Colonic mucosa (tissue), 4 donors: ENCODE measurements at places on chromosomes 5 and 9.

- no peak overlapping the region for H3K27ac ChIP-seq
- H3K36me3 ChIP-seq = peaks cover 8% of the 10 kb centered on the region
- no peak overlapping the region for H3K4me3 ChIP-seq
These were observed 18.3 kb downstream of the BRD3OS start for GRCh38 chr9:134043531-134043988.

GRCh38 chr9:136564379-136564988 is 18.6 kb upstream of the NOTCH1 start:
- H3K27me3 ChIP-seq = no peaks in the 10 kb centered on the region
- H3K4me1 ChIP-seq = no peaks in the 10 kb centered on the region
- DNase-seq = peak; percentile 52

GRCh38 chr5:181261320-181262049 is 542 bp upstream of the TRIM52 start:
- DNase-seq = peak; percentile 84
- no peaks in the 10 kb centered on the region for H3K36me3 ChIP-seq
- H3K4me3 ChIP-seq = peak overlapping the region; percentile 95
- peak overlapping the region; percentile 100 for H3K27ac ChIP-seq

DNA sequence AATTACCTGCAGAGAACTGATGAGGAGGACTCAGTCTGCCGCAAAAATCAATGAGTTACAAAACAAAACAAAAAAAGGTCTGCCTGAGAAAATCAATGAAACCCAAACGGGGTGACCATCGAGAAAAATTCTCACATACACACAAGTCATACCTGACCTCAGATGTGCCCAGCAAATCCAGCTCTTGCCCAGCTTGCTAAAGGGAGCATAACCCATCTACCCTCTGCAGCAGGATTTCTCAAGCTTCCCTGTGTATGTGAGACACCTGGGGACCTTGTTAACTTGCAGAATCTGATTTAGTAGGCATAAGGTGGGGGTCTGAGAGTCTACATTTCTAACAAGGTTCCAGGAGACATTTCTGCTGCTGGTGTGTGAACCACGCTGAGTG is 126.3 kb downstream of the TLE1 start:
- no peaks in the 10 kb centered on the region for H3K36me3 ChIP-seq
- no peak overlapping the region for H3K4me3 ChIP-seq
- no peak for DNase-seq
- H3K4me1 ChIP-seq = no peaks in the 10 kb centered on the region
- no peak overlapping the region for H3K27ac ChIP-seq

DNA sequence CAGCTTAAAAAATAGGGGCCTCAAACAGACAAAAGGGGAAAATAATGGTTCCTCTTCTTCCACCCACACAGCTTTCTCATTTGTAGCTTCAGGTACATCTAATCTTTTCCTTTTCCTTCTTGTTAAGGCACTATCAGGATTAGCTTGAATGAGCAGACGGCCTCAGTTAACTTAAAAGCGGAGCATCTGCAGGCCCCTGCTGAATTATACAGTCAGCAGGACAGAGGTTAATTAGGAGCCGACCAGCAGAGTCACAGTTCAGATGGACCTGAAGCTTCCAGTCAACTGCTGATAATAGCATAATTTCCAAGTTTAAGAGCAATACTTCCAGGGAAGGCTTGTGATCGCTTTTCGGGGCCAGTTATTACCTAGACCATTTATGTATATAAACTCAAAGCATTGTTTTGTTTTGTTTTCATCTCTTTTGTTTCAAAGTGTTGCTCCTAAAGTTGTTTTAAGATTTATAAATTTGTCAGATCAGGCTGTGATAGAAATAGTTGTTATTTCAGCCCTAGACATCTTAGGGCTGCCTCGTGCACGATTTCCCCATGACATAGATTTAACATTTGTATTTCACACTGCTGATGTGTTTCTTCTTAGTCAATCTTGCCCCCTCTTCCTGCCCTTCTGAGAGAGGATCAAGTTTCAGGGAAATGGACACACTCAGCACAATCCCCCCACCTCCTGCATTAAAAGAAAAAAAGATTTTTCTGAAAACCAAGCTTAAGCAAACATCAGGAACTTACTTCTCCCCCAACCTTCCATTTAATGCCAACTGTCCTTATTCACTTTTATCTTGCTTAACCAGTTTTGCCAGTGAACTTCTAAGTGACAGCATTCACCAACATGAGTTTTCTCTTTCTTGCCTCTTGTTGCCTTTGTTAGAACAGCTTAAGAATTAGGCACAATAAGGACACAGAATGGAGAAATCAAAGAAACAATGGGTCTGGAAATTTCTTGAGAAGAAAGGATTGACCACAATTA is 449.8 kb downstream of the ARHGEF28 start:
- no peak for DNase-seq
- H3K4me3 ChIP-seq = no peak overlapping the region
- H3K4me1 ChIP-seq = no peaks in the 10 kb centered on the region
- no peaks in the 10 kb centered on the region for H3K36me3 ChIP-seq
- H3K27me3 ChIP-seq = no peaks in the 10 kb centered on the region

GRCh38 chr5:3584724-3585531 is 10.7 kb upstream of the IRX1 start:
- no peak overlapping the region for H3K27ac ChIP-seq
- no peaks in the 10 kb centered on the region for H3K27me3 ChIP-seq
- H3K4me3 ChIP-seq = no peak overlapping the region
- H3K36me3 ChIP-seq = no peaks in the 10 kb centered on the region
- H3K4me1 ChIP-seq = no peaks in the 10 kb centered on the region
- DNase-seq = no peak

DNA sequence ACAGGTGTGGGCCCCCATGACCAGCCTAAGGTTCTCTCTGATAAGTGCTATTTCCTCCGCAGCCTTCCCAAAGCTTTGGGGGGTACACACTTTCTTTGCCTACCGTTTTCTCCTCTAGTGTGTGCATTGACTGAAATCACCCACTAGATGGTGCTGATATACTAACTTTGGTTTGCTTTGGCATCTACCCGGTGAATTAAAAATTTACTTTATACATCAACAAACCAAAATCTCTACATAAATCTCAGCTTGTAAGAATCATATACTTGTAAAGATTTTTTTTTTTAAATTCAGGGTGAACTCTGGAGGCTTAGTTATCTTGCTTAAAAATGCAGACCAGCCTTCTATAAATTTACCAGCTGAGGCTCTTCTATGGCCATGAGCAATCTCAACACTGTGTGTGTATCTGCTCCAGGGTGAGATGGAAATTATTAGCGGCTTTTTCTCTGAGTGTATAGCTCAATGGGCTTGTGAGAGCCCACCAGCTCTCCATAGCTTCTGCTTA is 475.7 kb upstream of the TNC start:
- no peaks in the 10 kb centered on the region for H3K27me3 ChIP-seq
- no peak for DNase-seq
- H3K36me3 ChIP-seq = no peaks in the 10 kb centered on the region
- no peaks in the 10 kb centered on the region for H3K4me1 ChIP-seq
- no peak overlapping the region for H3K4me3 ChIP-seq

DNA sequence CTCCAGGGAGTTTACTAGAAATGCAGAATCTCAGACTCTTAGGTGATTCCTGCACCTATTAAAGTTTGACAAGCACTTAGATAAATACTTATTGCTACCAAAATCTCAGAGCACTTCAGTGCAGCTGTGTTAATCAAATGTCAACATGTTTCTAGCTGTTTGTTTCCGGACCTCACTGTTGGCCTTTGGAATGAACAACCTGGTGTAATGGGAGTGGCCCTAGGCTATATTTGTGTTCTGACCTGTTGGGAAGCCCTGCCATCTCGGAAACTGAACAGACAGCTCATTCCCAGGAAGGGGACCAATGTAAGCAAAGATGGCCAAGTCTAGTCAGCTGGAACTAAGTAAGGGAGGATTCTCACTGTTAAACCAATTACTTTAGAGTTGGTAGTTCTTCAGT is 145.0 kb upstream of the SLC28A3 start:
- H3K36me3 ChIP-seq = no peaks in the 10 kb centered on the region
- no peak for DNase-seq
- H3K4me1 ChIP-seq = no peaks in the 10 kb centered on the region
- no peak overlapping the region for H3K27ac ChIP-seq
- no peaks in the 10 kb centered on the region for H3K27me3 ChIP-seq

DNA sequence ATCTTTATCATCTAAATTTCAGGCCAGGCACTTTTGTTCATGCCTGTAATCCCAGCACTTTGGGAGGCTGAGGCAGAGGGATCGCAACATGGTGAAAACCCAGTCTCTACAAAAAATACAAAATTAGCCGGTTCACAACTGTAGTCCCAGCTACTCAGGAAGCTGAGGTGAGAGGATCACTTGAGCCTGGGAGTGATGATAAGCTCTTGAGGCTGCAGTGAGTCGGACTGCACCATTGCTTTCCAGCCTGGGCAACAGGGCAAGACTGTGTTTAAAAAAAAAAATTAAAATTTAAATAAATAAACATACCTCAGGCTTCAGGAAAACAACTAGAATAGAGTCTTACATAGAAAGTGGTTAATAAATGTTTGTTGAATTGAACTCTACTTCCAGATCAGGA is 147.4 kb downstream of the AGTPBP1 start:
- no peak for DNase-seq
- no peak overlapping the region for H3K4me3 ChIP-seq
- no peaks in the 10 kb centered on the region for H3K4me1 ChIP-seq
- H3K27ac ChIP-seq = no peak overlapping the region
- H3K27me3 ChIP-seq = no peaks in the 10 kb centered on the region

DNA sequence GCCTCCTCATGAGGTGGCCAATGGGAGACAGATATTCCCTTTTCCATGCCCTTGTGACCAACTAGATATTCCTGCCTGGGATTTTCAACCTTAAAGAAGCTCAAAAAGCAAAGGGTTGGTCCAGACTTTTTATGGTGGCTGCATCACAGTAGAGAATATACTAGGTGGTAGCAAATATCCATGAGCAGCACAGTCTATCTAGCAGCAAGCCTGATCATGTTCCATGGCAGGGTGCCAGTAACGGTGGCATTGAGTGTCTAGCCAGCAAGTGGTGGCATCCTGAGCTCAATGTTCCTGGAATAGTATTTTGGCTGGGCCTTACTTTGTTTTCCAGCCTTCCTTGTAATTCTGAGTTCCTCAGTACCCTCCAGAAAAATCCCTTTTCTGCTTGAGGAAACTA is 25.8 kb downstream of the CDC25C start:
- no peaks in the 10 kb centered on the region for H3K36me3 ChIP-seq
- H3K4me3 ChIP-seq = no peak overlapping the region
- DNase-seq = no peak
- H3K4me1 ChIP-seq = no peaks in the 10 kb centered on the region
- no peaks in the 10 kb centered on the region for H3K27me3 ChIP-seq

DNA sequence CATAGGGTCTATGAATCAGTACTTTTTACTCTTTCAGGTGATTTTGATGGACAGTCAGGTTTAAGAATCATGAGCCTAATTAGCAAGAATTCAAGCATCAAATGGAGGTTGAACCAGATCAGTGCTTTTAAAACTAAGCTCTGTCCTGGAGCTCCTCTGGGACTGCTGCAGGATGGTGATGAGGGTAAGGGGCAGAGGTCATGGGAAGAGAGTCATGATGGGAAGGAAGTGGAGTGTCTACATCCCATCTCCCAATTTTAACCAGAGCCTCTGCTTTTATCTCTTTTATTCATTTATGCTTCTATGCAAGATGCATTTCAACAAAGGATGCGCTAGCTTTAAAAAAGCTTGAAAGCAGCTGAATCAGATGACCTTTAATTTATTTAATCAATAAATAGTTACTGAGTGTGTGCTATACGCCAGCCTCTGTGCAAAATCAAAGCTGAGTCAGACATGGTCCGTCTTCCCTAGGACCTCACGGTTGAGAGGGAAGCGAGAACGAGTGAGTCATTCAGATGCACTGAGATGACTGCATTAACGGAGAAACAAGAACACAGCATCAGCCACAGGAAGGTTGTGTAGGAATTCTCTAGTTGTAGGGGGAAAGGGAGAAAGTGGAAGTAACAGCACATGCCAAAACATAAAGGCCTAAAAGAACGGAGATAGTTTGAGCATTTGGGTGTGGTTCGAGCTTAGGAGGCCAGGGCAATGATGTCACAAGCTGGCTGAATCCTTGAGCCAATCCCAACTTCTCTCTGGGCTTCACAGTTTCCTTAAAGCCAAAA is 441.6 kb upstream of the BRINP1 start:
- H3K4me1 ChIP-seq = no peaks in the 10 kb centered on the region
- no peak overlapping the region for H3K4me3 ChIP-seq
- DNase-seq = no peak
- H3K27me3 ChIP-seq = no peaks in the 10 kb centered on the region
- H3K36me3 ChIP-seq = no peaks in the 10 kb centered on the region

DNA sequence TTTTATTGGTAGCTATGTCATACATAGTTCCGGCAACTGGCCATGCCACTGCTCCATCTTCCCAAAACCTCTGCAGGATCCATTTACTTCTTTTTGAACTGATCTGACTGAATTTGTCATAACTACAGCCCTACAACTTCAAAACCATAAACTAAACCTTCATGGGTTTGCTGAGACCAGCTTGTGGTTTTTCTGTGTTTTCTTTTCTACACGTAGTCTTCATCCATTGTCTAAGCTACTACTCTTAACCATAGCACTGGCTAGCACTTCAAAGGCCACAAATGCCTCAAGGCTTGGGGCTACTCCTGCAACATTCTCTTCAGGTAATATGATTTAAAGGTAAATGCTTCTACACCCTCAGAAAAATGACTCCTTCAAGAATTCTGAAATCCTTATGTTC is 9.0 kb upstream of the KIF2A start:
- no peak overlapping the region for H3K27ac ChIP-seq
- no peaks in the 10 kb centered on the region for H3K4me1 ChIP-seq

GRCh38 chr5:147140558-147140957 is 94.3 kb upstream of the STK32A start:
- no peaks in the 10 kb centered on the region for H3K27me3 ChIP-seq
- DNase-seq = no peak
- no peaks in the 10 kb centered on the region for H3K4me1 ChIP-seq
- H3K36me3 ChIP-seq = no peaks in the 10 kb centered on the region

DNA sequence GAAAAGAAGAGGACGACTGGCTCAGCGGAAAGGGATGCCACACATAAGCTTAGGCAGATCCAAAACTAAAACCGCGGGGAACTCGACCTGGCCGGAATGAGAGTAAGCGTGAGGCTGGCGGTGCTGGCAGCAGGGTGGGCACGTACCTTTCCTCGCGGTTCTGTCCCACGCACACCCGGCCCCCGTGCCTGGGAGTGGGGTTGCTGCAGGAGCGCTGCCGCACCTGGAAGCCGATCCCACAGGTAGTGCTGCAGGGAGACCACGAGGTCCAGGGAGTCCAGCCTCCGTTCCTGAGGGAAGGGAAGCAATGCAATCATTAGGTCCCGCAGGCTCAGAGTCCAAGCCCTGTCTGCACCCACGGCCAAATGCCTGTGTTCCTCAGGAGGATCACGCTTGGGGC is 427.0 kb downstream of the SEMA5A start:
- H3K27ac ChIP-seq = no peak overlapping the region
- no peaks in the 10 kb centered on the region for H3K36me3 ChIP-seq
- no peak for DNase-seq
- H3K4me3 ChIP-seq = no peak overlapping the region

DNA sequence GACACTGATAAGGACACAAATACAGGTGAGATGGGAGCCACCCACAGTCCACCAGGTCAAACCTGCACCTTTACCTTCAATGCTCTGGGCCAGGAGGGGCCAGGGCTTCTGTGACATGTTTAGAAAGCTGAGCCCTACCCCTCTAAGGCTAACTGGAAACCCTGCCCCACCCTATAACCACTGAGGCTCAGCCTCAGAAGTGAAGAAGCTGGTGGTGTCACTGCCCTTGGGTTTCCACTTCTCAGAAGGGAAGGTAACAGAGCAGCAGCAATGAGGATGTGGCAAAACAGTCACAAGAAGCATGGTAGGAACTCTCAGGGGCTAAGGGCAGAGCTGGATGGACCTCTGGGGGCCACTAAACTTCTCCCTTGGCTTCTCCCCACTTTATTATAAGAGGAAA is 6.0 kb downstream of the PDGFRB start:
- no peaks in the 10 kb centered on the region for H3K36me3 ChIP-seq
- no peak for DNase-seq
- no peaks in the 10 kb centered on the region for H3K27me3 ChIP-seq
- H3K4me1 ChIP-seq = no peaks in the 10 kb centered on the region
- H3K27ac ChIP-seq = no peak overlapping the region
- no peak overlapping the region for H3K4me3 ChIP-seq
